Myocyte (in vitro differentiated cells): ENCODE measurements at places on chromosomes 11 and 22. TPM values are rescaled to one million over a fixed set of nuclear protein-coding genes. Genes with fewer than 3 reads are reported as not detected.

GRCh38 chr11:131656179-131656838 lies 285.9 kb downstream of the NTM start:
- DNase-seq, result no peak

- no peak for DNase-seq
Observed at GRCh38 chr11:43853781-43854180, 26.9 kb upstream of the ALKBH3 start.

DNA sequence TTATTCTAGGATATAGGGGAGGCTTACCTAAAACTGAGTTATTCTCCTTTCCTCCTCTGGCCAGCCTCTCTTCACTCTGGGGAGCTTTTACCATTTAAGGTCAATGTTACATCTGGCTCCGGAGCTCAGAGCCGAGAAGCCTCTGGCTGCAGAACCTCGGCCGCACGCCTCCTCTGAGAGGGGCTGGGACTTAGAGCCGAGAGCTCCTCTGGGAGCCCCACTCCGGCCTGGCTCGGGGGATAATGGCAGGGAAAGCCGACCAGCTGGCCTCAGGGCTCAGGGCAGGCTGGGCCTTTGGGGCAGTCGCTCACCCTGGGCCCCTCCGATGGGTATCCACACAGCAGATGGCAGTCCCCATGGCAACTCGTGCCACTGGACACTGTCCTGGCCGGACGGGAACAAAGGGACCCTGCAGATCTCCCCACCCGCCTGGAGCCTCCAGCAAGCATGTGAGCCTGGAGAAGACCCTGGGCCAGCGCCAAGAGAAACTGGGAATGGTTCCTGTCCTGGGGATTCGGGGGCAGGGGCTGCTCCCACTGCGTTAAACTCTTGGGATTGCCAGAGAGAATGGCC lies at the start of gene IRAG1:
Gene IRAG1 (minus strand): TSS at position 247 of the 573 bp plus-strand sequence. CDS start 153 bp downstream, at position 94.
- DNase-seq, result no peak

DNA sequence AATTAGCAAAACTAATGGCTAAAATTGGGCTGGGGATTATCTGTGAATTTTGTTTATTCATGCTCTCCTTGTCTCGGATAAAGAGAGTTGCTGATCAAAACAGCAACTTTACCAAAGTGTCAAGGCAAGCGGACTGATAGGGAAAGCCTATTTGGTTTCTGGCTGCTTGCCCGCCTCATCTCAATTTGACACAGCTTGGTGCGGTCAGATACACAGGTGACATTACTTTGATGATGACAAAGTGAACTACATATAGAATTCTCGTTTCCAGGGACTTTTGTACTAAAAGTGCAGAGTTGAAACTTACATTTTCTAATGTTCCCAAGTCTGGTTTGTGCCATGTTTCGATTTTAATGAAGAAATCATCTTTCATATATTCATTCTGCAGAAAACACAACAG lies 22.8 kb downstream of the PITPNB start:
- DNase-seq, result no peak

DNA sequence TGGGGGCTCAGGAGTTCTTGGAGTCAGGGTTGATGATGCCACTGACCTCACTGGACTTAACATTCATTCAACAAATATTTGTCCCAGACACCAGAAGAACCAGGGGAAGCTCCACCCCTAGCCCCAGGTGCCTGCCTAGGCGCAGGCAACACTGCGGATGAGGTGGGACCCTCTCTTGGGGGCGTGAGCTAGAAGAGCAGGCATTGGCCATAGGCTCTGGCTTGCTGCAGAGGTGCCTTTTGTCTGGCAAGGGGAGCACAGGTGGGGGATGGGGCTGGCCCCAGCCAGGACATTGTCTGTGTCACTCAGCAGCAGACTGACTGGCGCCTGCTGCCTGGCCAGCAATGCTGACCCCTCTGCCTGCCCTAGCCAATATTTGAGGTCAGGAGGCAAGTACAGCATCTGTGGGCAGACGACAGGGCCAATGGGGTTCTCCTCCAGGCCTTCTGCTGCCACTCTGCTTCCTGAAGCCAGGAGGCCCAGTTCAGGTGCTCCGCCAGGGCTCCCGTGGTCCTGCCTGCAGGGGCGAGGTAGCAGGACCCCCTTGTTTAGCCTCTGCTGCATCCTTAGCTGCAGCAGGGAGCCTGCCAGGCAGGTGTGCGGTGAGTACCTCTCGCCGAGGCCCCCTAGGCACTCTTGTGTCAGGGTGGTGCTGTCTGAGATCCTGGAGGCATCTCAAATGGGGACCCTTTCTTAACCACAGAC lies 4.0 kb downstream of the LINC01488 start:
- no peak for DNase-seq

DNA sequence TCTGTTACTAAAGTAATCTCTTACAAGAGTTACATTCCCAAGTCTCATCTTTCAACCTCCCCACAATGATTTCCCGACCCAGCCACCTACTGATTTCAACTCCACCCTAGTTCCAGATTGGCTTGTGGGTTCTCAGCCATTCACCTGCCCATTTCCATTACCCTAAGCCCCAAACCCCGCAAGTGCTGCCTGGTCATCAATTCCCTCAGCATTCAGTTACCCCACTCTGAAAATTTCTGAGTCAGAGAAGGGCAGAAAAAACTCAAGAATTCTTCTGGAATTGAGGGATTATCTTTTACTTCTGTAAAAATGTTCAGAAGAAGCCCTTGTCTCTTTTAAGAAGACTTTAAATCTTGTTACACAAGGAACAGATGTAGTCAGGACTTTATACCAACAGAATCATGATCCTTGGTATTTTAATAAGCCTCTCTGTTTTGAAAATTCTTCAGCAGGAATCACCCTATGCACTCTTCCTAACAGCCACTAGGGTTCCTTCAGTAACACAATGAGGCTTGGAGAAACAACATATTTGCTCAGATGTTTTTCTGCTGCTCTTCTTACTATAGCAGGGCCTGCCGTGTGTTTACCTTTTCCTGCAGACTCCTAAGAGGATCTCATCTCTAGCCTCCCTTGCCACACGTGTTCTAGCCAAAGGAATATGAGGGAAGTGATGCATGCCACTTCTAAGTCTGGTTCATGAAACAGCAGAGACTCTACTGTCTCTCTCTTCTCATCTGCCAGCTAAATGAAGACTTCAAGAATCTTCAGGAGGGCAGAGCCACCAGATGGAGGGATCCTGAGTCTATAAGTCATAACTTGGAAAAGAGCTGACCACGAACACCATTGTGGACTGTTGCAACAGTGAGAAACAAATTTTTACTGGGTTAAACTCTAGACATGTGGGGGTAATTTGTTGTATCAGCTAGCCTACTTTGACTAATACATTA lies 29.3 kb upstream of the PAMR1 start:
- DNase-seq, result peak; percentile 74

DNA sequence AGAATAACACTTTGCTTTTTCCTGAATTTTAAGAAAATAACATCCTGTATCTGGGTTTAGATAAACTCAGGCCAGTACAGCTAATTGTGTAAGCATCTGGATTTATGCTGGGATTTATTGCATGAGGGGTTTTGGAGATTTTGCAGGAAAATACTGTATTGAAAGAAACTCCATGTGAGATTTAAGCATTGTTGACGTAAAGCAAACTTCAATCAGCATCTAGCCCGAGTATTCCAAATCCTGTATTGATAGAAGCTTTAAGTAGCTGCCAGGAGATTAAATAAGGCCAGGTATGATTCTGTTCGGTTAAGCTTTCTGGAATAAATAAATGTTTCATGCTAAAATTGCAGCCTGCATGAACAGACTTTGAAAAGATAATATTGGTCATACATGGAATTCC lies 36.3 kb upstream of the LYVE1 start:
- DNase-seq, result no peak

- no peak for DNase-seq
Observed at GRCh38 chr11:119476038-119476437, 53.1 kb upstream of the THY1 start.

GRCh38 chr22:19940536-19941364 lies 822 bp upstream of the COMT start:
- peak; percentile 21 for DNase-seq

- DNase-seq, result no peak
Observed at GRCh38 chr11:76385903-76386302, 4.8 kb downstream of the GVQW3 start.

GRCh38 chr11:61972672-61973475 lies 5.4 kb upstream of the FTH1 start:
- peak; percentile 56 for DNase-seq

GRCh38 chr11:111735262-111736116 lies 30.7 kb downstream of the PPP2R1B start:
- DNase-seq, result peak; percentile 97

GRCh38 chr11:14748090-14748489 lies 104.5 kb downstream of the PDE3B start:
- DNase-seq, result no peak

GRCh38 chr11:14345668-14346067 lies 13.3 kb downstream of the RRAS2 start:
- DNase-seq, result no peak

- DNase-seq, result no peak
Observed at GRCh38 chr11:124745835-124746620, 6.0 kb downstream of the VSIG2 start.

- peak; percentile 49 for DNase-seq
Observed at GRCh38 chr11:94417386-94417987, 16.3 kb upstream of the GPR83 start.

DNA sequence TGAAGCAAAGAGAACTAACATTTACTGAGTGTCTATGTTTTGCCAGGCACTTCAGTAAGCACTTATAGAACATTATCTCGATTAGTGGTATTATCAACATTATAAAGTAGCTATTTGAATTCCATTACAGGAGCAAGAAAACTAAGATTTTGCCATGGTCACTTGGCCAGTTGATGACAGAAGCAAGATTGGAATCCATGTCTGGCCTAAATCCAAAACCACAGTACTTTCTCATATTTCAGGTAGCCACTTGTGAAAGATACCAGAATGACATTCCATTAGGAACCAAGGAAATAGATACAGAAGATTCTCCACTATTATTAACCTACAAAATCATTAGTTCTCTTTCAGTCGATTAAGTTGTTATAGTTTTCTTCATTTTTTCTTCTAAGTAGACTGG lies 691.0 kb upstream of the API5 start:
- DNase-seq, result no peak

GRCh38 chr22:36493690-36494110 lies 12.3 kb upstream of the TXN2 start:
- no peak for DNase-seq

GRCh38 chr11:27604416-27604815 lies 95.8 kb downstream of the BDNF start:
- DNase-seq, result no peak

- no peak for DNase-seq
Observed at GRCh38 chr11:119638851-119639250, 90.1 kb downstream of the NECTIN1 start.

DNA sequence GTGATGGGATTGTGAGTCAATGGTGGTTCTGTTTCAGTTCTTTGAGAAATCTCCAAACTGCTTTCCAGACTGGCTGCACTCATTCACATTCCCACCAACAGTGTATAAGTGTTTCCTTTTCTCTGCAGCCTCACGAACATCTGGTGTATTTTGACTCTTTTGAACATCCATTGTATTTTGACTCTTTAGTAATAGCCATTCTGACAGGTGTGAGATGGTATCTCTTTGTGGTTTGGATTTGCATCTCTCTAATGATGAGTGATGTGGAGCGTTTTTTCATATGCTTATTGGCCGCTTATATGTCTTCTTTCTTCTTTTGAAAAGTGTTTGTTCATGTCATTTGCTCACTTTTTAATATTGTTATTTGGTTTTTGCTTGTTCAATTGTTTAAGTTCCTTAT lies 19.4 kb downstream of the NELL1 start:
- no peak for DNase-seq

The ELFN2 gene
- total RNA-seq, result 0.05 and 0.21 TPM in 2 replicates

The TRIM48 gene
- not detected in 2 replicates for total RNA-seq

The NRGN gene
- total RNA-seq, result not detected in 2 replicates

The TMPRSS13 gene
- total RNA-seq, result not detected in 2 replicates

The PDE2A gene
- 18.6 and 35.3 TPM in 2 replicates for total RNA-seq

The GRAP2 gene
- total RNA-seq, result not detected in 2 replicates

The EHD1 gene
- 58.0 and 60.4 TPM in 2 replicates for total RNA-seq

The SMIM35 gene
- total RNA-seq, result not detected in 2 replicates

The GAL3ST3 gene
- not detected in 2 replicates for total RNA-seq

The MTA2 gene
- 66.9 and 72.4 TPM in 2 replicates for total RNA-seq

The OTOG gene
- total RNA-seq, result 0.08 and 0.10 TPM in 2 replicates

The PPP2R5B gene
- 32.1 and 39.0 TPM in 2 replicates for total RNA-seq

The APOA1 gene
- total RNA-seq, result 0.16 TPM in 1 of 2 replicates, not detected in the other

The SEPTIN3 gene
- not detected in 2 replicates for total RNA-seq

The MUC2 gene
- not detected in 2 replicates for total RNA-seq

The TSPAN32 gene
- total RNA-seq, result not detected in 2 replicates
